ENCODE measurements at places on chromosomes 12 and 14. TPM values are rescaled to one million over a fixed set of nuclear protein-coding genes. Genes with fewer than 3 reads are reported as not detected.

DNA sequence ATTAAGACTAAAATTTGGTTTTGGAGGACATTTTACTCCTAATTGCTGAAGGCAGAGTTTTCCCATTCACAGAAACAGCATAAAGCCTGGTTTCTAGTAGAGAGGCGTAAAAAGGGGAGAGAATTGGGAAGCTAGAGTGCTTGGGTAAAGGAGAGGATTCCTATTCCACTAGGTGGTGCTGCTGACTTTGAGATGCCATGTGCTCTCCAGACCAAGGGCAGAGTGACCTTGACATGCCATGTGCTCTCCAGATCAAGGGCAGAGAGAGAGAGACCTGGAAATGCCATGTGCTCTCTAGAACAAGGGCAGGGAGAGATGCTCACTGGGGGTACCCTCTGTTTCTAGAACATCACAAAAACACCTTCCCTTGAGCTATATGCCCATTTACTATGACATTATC is 176.2 kb upstream of the PDZRN4 start:
- DNase-seq: no peak

GRCh38 chr12:108214486-108214885 is 85.4 kb downstream of the WSCD2 start:
- DNase-seq: peak; percentile 53

DNA sequence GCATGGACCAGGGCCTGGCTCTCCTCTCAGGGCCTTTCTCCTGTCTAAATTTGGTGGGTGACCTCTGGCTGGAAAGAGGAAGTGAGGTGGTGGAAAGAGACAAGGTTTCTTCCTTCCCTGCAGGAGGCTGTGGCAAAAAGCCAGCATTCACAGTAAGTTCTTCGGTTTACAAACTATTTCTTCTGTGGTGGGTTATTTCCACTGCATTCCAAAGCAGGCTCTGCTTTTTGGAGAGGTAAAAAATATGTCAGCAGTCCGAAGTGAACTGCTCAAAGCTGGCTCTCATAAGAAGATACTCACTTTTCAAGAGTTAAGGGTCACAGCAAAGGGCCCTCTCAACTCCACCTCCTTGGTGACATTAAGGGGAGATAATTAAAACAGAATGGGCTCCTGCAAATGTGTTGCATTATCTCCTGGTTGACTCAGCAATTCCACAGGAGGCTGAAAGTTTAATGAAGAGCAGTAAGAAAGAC is 48.9 kb upstream of the POC1B start:
- DNase-seq: no peak

The FIGNL2 gene
- 7.1 TPM for polyA plus RNA-seq

The RAB3IP gene
- polyA plus RNA-seq: 60.1 TPM

The HOXC6 gene
- 23.8 TPM for polyA plus RNA-seq

DNA sequence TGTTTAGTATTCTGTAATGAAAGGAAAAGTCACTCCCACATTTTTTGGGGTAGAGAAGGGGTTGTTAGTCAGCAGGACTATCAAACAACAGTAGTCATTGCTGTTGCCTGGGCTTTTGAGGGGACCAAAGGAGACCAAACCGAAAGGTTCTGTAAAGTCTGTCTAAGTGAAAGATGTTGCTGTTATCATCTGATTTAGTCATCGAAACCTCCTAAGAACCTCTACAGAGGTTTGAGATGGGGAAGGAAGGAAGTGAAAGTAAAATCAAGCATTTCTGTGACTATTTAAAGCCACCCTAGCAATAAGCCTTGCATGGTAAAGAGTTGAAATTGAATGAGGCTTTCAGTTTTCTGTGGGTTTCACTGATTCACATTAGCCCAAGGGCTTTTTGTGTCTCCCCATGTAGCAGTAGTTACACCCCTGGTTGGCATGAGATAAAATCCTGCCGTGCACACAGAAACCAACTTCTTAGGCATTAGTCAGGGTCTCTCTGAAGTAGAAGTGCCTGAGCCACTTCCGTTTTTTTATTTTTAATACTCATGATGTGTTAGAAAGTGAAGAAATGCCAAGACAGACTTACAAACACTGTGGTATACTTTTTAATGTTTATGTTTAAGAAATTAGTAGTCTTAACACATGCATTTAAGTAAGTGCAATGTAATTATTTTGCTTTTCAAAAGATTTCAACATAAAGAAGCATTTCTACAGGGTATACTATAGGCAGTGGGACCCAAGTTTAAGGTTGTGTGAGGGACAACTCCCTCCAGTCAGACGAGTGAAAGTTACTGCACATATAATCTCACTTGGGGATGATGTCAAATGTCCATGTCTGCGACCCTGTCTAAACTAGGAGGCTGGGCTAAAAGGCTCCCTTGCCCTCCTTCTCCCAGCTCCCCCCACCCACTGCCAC is 50.4 kb downstream of the DYRK2 start:
- no peak for DNase-seq

DNA sequence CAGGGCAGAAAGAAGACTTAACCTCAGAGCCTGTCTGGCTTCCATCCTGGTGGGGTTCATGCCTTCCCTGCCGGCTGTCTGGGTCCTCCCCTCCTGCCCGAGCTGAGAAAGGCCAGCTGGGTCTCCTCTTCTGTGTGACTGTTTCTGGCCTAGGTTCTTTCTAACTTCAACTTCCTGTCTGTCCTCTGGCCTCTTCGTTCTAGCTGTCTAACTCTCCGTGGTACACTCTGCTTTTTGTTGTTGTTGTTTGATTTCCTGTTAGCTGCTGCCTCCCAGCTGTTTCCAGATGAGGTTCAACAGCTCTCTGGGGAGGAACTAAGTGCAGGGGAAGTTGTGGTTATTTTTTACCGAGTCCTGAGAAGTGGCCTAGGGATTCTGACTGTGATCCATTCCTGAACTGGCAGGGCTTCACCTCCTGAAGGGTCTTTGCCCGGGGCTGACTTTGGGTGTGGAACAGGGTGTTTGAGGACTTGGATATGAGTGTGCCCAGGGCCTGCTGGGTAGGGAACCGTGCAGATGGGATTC is 3.2 kb downstream of the MLXIP start:
- no peak for DNase-seq

The TAS2R10 gene
- polyA plus RNA-seq: 0.65 TPM

The B4GALNT1 gene
- 0.78 TPM for polyA plus RNA-seq

- DNase-seq: no peak
Observed at GRCh38 chr12:48901278-48901677, 24.0 kb downstream of the FKBP11 start.

- no peak for DNase-seq
Observed at GRCh38 chr12:69388371-69388770, 28.8 kb downstream of the YEATS4 start.

GRCh38 chr12:60112763-60113162 is 516.9 kb downstream of the SLC16A7 start:
- DNase-seq: no peak

The TMTC2 gene
- 39.5 TPM for polyA plus RNA-seq

All from left renal cortex interstitium (tissue), 4 donors.